Forelimb muscle (tissue), 1 donor: ENCODE measurements at places on chromosomes 3 and 15. TPM values are rescaled to one million over a fixed set of nuclear protein-coding genes. Genes with fewer than 3 reads are reported as not detected.
A peak's percentile ranks its signal among the peaks of the same experiment; 100 is the strongest.

GRCh38 chr3:58012302-58012701 lies 4.1 kb downstream of the FLNB start:
- DNase-seq, result no peak

DNA sequence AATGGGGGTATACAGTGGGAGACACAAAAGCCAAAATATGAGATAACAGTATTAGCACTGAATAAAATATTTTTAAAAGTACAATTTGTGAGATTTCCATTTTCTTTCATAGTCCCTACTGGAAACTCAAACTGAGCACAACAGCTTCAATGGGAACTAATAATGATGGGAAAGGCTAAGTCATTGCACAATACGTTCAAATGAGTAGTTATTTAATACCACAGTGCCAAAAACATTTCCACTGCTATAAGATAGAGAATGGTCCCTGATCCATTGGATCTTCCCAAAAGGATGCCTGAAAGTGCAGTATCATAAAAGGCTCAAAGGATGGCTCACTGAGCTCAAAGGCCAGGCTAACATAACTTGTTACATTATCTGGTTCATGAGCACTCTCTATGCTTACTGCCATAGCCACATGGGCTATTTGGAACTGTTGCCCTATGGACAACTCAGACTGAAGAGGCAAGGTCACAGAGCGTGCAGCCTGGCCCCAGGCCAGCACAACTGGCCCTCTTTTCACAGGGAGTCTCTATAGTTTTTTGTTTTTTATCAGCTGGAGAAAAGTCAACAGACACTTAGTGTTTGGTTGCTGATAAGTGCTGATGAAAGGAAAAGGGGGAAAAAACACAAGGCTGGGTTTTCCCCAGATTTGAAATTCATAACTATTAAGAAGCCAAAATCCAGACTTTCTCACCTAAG lies 54.1 kb upstream of the PPIB start:
- no peak for DNase-seq

DNA sequence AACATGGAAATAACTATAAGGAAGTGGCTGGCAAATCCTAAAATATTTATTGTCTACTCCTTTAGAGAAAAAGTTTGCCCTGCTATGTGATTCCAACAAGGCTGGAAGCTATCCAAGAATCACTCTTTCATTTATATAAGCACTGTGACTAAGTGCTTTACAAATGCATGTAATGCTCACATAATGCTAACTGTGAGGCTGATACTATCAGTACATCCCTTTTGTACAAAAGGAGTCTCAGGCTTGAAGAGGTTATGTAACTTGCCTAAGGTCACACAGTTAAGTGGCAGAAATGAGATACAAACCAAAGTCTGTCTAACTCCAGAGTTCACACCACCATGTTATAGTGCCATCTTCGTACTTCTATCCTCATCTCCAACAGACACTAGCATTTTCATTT lies 17.0 kb downstream of the TOPBP1 start:
- no peak for DNase-seq

DNA sequence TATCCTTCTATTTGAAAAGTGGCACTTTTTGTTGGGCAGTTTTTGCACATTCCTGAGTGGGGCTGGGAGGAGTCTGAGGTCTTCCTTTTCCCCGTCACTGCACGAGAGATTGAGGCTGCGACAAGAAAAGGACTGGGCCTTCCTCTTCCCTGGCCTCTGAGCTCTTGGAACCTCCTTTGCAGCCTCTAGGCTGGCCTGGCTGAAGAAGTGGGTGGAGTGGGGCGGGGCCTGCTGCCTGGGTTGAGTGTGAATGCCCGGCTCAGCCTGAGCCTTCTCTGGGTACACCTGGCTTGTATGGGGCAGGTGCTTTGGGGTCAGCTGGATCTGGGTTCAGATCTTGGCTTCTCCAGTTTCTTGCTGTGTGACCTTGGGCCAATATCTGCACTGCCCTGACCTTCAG lies 43.1 kb downstream of the PLXNA1 start:
- no peak for DNase-seq

- no peak for DNase-seq
Measured at GRCh38 chr3:191369616-191370010, 39.3 kb upstream of the UTS2B start.

GRCh38 chr15:67873777-67874176 lies 33.9 kb upstream of the RNU6-1 start:
- no peak for DNase-seq

DNA sequence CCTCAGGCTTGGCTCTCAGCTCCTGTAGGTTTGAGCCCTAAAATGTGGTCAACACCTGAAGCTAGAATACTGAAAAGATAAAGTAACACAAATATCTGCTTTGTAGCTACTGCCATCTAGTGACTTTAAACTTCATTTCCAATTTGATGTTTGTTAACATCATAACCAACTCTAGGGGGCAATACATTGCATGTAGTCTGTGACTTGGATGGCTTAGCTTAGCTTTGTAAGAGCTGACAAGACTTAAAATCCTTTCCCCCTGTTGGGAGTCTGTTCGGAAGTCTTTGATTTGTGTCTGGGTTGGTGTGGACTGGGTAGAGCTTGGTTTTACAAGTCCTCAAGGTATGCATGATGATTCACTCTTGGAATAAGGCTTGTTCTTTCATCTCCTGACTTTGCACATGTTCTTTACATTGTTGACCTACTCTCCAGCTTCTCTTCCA lies 51.7 kb downstream of the SCN11A start:
- DNase-seq, result peak; percentile 13

- DNase-seq, result no peak
Measured at GRCh38 chr3:46705751-46706552, 4.8 kb downstream of the TMIE start.

- no peak for DNase-seq
Measured at GRCh38 chr3:50090984-50091383, 2.3 kb downstream of the RBM5 start.

- no peak for DNase-seq
Measured at GRCh38 chr15:39624806-39625205, 43.9 kb downstream of the THBS1 start.

- no peak for DNase-seq
Measured at GRCh38 chr3:182979103-182979673, 1.1 kb downstream of the DCUN1D1 start.

DNA sequence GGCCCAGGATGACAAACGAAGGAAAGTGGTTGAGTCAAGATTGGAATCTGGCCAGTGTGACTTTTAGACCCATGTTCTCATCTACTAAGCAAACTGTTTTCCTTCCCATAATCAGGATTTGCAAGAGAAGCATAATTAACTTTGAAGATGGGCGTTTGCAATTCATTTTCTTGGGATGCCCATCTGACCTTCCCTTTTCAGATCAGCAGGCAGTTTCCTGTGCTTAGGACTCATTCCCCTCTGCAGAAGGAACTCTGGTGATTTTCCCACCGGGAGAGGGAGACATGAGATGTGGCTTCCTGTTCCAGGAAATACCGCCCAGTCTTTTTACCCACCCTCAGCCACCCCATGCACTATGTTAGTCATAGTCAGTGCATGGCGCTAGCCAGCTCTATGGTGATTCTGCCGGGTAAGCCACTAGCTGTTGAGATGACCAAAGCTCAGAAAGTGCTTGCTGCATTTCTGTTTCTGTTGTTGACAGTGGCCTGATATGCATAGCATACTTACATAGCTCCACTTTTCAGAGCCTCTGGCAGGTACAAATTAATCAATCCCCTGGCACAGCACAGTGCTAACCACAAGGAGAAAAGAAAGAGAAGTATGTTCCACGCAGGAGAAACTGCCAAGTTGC lies 129.4 kb downstream of the VGLL4 start:
- no peak for DNase-seq

- no peak for DNase-seq
Measured at GRCh38 chr3:47974974-47975470, 41.2 kb downstream of the MAP4 start.

GRCh38 chr15:68152342-68152741 lies 52.8 kb downstream of the CALML4 start:
- DNase-seq, result no peak

DNA sequence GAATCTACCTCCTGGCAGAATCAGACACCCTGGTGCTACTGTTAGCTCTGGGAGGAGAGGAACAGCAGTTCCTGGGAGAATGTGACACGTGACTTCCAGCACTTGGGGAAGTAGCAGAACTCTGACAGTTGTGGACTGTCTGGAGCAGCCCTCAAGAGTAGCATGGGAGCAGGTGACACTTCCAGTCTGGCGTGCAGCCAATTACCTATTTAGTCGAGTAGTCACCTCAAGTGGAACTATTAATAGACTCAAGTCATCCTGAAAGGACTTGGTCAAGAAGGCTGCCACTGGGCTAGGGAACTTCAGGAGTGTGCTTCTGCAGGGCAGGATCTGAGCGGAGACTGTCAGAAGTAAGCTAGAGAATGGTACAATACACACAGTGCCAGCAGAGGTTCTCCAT lies 62.3 kb downstream of the MTHFS start:
- DNase-seq, result no peak

DNA sequence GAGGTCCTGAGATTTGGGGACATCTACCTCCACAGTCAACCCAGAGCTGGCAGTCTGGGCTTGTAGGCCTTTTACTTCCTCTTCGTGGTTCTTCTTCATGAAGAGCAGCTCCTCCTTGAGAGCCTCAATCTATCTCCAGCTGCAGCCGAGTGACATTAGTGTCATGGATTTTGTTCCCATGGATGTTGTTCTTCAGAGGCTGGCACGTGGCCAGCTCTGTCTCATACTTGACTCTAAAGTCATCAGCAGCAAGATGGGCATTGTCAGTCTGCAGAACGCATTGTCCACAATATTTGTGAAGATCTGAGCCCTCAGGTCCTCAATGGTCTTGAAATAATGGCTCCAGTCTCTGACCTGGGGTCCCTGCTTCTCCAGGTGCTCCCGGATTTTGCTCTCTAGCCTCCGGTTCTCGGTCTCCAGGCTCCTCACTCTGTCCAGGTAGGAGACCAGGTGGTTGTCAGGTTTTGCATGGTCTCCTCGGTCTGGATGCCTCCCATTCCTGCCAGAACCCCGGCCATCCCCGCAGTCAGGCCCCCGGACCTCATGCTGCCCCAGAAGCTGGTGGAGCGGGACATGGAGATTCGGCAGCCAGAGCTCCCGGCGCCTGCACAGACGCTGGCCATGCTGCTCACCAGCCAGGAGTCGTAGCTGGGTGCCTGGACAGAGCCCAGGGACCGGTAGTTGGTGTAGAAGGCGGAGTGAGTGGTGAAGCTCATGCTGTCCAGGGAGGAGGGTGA lies 3.4 kb upstream of the CCNL1 start:
- DNase-seq, result no peak

GRCh38 chr15:63135804-63136203 lies 14.1 kb downstream of the LACTB start:
- DNase-seq, result no peak

DNA sequence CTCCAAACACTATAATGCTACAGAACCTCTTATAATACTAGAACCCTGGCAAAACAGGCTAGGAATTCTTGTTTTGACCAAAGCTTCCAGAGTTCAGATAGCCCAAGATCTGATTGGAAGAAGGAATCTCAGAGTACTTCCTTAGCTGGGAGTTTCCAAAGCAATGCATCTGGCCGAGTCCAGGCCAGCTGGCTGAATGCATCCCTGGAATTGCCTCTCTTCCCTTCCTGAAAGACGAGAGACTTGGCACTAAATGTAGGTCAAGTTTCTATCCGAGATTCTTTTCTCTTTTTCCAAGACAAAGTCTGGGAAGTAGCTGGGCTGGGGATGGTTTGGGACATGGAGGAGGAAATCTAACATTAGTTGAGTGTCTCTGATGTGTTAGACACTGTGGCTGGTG lies 68.7 kb upstream of the ADPGK start:
- peak; percentile 75 for DNase-seq

GRCh38 chr3:120172070-120172469 lies 77.8 kb upstream of the GSK3B start:
- no peak for DNase-seq

DNA sequence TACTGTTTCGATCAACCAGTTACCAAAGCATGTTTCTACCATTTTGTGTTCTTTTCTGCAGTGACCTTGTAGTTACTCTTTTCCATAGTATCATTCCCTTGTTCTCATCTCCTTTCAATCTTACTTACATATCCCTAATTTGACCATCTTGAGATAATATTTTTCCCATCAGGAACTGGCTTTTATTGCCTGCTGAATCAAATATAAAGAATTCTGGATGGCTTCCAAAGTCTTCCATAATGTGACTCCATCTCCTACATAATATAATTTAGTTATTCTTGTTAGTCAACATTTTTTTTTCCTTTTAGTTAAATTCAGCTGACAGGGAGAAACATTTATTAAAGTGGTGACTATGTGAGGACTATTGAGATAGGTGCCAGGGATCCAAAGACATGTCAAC lies 7.0 kb downstream of the USP8 start:
- DNase-seq, result no peak

DNA sequence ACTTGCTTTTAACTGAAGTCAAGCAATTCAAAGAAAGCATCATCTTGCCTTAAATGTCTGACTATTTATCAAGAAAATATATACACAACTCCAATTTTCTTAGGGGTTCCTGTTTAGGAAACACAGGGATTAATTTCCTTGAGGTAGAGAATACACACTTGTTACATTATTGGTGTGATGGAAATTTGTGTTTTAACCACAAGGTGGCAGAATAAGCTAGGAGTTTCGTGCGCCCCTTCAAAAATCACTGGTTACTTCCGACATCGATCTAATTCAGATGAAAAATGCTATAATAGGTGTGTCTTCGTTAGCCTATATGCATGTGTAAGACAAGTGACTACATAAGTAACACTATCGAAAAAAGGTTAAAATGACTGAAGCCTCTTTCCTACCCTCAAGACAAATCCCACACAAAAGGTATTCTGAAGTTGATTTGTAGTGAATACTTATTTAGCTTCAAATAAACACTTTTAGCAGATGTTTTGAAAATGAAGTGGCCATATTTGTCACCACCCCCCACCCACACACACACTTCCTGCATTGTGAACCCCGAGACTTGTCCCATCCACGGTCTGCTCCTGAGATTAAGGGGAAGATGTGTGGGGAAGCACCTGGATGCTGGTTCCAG lies 246.5 kb downstream of the ROBO1 start:
- DNase-seq, result peak; percentile 17

GRCh38 chr15:35705884-35706585 lies 160.1 kb upstream of the DPH6 start:
- DNase-seq, result no peak

- no peak for DNase-seq
Measured at GRCh38 chr3:55516392-55517030, 29.4 kb upstream of the WNT5A start.

CHRD gene
- polyA plus RNA-seq, result 19.2 TPM

NCK1 gene
- 29.4 TPM for polyA plus RNA-seq

STRC gene
- polyA plus RNA-seq, result 0.90 TPM

DNAH1 gene
- polyA plus RNA-seq, result 5.6 TPM
